ENCODE measurements at places on chromosomes 2 and 18. TPM values are rescaled to one million over a fixed set of nuclear protein-coding genes. Genes with fewer than 3 reads are reported as not detected.

- H3K36me3 ChIP-seq, result peaks cover 6% of the 10 kb centered on the region
- H3K27ac ChIP-seq, result no peak overlapping the region
- peaks cover 25% of the 10 kb centered on the region for H3K27me3 ChIP-seq
- no peak for DNase-seq
These were observed 41.5 kb downstream of the MAP3K19 start for GRCh38 chr2:135005753-135006152.

- no peak overlapping the region for H3K27ac ChIP-seq
- DNase-seq, result no peak
- H3K4me3 ChIP-seq, result no peak overlapping the region
- H3K4me1 ChIP-seq, result no peaks in the 10 kb centered on the region
- H3K27me3 ChIP-seq, result peaks cover 68% of the 10 kb centered on the region
- H3K36me3 ChIP-seq, result no peaks in the 10 kb centered on the region
These were observed 38.1 kb downstream of the PLEK start for GRCh38 chr2:68403199-68403644.

GRCh38 chr18:63449426-63449825 lies 27.1 kb upstream of the VPS4B start:
- no peak overlapping the region for H3K4me3 ChIP-seq
- no peaks in the 10 kb centered on the region for H3K27me3 ChIP-seq
- H3K4me1 ChIP-seq, result peaks cover 38% of the 10 kb centered on the region
- peak overlapping the region; percentile 23 for H3K27ac ChIP-seq
- peaks cover 6% of the 10 kb centered on the region for H3K36me3 ChIP-seq
- no peak for DNase-seq

GRCh38 chr2:10038716-10039115 lies 4.6 kb upstream of the KLF11 start:
- no peaks in the 10 kb centered on the region for H3K36me3 ChIP-seq
- H3K27me3 ChIP-seq, result no peaks in the 10 kb centered on the region

DNA sequence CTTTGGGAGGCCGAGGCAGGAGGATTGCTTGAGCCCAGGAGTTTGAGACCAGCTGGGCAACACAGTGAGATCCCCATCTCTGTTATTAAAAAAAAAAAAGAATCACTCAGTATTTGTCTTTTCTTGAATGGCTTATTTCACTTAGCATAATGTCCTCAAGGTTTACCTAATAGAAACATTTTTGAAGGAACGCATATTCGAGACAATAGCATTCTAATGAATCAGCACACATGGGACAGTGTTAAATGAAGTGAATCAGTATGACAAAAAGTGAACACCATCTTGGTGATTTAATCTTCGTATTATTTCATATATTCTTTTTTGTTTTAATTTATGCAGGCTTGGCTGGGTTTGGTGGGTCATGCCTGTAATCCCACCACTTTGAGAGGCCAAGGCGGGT lies 44.7 kb downstream of the WIPF1 start:
- H3K36me3 ChIP-seq, result no peaks in the 10 kb centered on the region
- H3K27me3 ChIP-seq, result no peaks in the 10 kb centered on the region
- no peaks in the 10 kb centered on the region for H3K4me1 ChIP-seq
- H3K27ac ChIP-seq, result no peak overlapping the region
- no peak overlapping the region for H3K4me3 ChIP-seq

DNA sequence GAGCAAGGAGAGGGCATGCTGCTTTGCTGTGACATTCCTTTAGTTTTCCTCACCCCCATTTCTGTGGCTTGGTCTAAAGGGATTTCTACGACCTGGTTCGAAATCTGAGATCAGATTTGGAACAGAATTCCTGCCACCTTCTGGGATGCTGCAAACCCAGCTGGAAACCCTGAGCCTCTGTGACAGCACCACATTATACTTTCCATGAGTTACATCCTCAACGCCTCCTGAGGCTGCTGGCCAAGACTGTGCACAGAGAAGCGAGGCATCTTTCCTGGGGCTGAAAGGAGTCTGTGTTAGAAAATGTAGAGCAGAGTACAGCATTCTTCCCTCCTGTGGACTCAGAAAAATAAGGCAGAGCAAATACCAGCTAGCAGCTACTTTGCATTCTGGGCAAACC lies 138.1 kb upstream of the CHAC2 start:
- H3K4me1 ChIP-seq, result peaks cover 12% of the 10 kb centered on the region
- no peak overlapping the region for H3K4me3 ChIP-seq
- H3K36me3 ChIP-seq, result peaks cover 6% of the 10 kb centered on the region
- no peak for DNase-seq
- no peak overlapping the region for H3K27ac ChIP-seq

DNA sequence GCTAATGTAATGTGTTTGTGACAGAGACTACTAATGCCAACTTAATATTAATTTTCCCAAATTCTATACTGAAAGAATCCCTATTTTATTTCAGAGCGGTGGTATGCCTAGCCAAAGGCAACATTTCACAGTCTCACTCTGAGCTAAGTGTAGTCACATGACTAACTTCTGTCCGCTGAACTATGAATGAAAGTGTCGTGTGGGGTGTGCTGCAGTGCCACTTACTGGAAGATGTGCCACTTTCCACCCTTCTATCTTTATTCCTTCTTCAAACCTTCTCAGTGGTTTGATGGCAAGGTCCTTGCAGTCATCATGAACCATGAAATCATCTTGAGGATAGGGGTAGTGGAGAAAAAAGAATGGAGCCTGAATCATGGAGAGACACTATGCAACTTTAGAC lies 47.3 kb upstream of the C1D start:
- no peak overlapping the region for H3K4me3 ChIP-seq
- no peaks in the 10 kb centered on the region for H3K27me3 ChIP-seq
- H3K27ac ChIP-seq, result no peak overlapping the region

DNA sequence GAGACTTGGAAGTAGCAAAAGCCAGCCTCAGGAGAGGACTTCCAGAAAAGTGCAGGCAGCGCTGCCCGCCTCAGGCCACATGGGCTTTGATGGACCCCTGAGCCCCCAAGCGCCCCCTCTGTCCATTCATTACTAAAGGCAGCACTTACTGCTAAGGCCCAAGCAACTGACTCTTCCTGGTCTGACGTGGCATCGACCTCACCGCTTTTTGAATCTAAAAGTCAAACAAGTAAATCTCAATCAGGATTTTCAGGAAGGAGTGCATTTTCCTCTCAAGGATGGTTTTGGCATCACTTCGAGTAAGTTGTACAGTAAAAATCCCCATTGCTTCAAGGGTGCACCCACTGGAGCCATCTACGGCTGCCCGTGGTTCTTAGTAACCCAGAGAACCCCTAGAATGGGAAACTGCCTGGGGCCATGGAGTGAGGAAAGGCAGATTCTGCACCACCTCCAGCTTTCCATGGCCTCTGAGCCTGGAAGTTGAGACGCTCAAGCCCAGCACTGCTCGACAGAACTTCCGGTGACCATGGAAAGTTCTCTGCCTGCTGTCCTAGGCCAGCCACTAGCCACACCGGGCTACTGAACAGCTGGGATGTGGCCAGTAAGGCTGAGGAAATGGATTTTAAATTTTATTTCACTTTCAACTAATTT lies 7.0 kb downstream of the HJURP start:
- peaks cover 11% of the 10 kb centered on the region for H3K36me3 ChIP-seq
- no peak for DNase-seq
- H3K4me3 ChIP-seq, result no peak overlapping the region
- no peaks in the 10 kb centered on the region for H3K27me3 ChIP-seq

GRCh38 chr2:229124136-229124535 lies 147.0 kb downstream of the PID1 start:
- peaks cover 40% of the 10 kb centered on the region for H3K36me3 ChIP-seq
- H3K4me3 ChIP-seq, result no peak overlapping the region
- no peaks in the 10 kb centered on the region for H3K4me1 ChIP-seq
- H3K27me3 ChIP-seq, result no peaks in the 10 kb centered on the region
- no peak for DNase-seq

CNDP1 gene
- not detected for total RNA-seq

DOK1 gene
- 4.6 TPM for total RNA-seq

CPO gene
- total RNA-seq, result not detected

GLI2 gene
- 0.74 TPM for total RNA-seq

STAMBP gene
- total RNA-seq, result 66.3 TPM

VIT gene
- not detected for total RNA-seq

ERICH2 gene
- 22.4 TPM for total RNA-seq

Measured in MCF 10A (cell line).